ENCODE measurements at places on chromosomes 1 and 21. TPM values are rescaled to one million over a fixed set of nuclear protein-coding genes. Genes with fewer than 3 reads are reported as not detected.

The ADARB1 gene
- total RNA-seq: 18.2 TPM

The GOLT1A gene
- 2.4 TPM for total RNA-seq

The PCBP3 gene
- total RNA-seq: 18.0 TPM

The PCP4L1 gene
- 81.2 TPM for total RNA-seq

- no peak for DNase-seq
Observed at GRCh38 chr1:188665477-188665876, 1812.2 kb downstream of the BRINP3 start.

DNA sequence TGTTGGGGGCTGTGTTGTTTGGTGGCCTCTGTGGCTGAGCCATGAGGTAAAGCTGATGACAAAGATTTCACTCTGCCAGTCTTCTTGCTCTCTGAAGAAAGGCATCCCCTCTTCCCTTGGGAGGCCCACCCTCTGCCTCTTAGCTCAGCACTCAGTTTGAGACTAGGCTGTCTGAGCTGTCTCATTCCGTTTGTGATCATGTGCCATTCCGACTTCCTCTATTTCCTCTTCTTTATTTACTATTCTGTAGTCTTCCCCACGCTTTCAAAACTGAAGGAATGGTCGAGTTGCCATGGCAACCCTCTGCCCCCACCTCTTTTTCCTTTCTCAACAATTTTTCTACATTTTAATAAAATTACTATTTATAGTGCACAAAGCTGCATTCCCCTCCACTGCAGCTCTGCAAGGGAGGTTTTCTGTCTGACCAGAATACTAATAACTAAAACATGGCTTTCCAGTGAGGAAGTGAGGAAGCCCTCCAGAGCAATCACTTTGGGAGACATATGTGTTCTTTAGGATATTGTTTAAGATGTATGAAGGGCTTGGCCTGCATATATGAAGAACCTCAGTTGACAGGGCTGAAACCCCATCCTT lies 30.8 kb downstream of the KCNA3 start:
- DNase-seq: peak; percentile 77

DNA sequence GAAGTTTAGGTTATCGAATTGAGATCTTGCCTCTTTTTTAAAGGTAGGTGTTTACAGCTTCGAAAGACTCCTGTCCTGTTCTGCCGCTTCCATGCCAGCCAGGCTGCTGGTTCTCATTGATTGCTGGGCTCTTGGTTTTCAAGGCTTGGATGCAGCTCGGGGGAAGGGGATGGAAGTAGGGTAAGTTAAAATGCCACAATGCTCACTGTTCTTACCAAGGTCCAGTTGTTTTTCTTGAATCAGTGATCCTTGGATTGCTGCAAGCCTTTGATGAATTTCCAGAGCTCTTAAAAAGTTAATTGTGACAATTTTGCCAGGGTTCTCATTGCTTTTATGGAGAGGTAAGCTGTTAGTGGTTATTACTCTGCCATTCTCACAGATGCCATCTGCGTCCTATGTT lies 74.9 kb downstream of the PCBP3 start:
- DNase-seq: no peak

- no peak for DNase-seq
Observed at GRCh38 chr1:179164494-179164893, 65.0 kb downstream of the ABL2 start.

DNA sequence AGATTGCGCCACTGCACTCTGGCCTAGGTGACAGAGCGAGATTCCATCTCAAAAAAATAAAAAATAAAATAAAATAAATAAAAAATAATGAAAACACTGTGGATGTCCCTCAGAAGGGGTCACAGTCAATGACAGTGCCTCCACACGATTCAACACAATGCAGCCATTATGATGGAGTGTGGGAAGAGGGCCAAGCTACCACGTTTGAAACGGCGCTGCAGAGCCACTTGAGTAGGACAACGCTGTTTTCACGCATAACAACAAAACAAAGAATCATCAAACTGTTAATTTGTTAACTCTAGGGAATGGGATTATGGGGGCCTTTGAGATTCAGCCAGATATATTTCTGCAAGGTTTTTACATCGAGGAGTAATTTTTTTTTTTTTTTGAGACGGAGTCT lies 36.5 kb downstream of the NKAIN1 start:
- DNase-seq: peak; percentile 75

- no peak for DNase-seq
Observed at GRCh38 chr1:63691701-63692425, 82.0 kb upstream of the ROR1 start.
